ENCODE measurements at places on chromosomes 7 and 10.

DNA sequence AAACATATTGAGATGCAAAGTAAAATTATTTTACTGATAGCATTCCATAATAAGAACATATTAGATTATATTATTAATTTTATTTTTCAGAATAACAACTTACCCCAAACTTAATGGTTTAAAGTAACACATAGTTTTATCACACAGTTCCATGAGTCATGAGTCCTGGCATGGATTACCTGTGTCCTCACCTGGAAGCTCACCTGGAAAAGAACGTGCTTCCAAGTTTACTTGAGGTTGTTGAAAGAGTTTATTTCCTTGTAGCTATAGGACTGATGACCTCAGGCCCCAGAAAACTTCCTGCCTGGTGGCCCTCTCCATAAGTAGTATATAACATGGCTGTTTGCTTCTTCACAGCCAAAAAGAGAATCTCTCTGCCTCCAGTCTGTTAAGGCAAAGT lies 254.6 kb downstream of the TFEC start:
- H3K4me1 ChIP-seq, result no peaks in the 10 kb centered on the region
- no peak for DNase-seq
- no peaks in the 10 kb centered on the region for H3K27me3 ChIP-seq
- H3K36me3 ChIP-seq, result no peaks in the 10 kb centered on the region

- no peak for DNase-seq
- no peaks in the 10 kb centered on the region for H3K27me3 ChIP-seq
- peaks cover 3% of the 10 kb centered on the region for H3K36me3 ChIP-seq
- H3K4me3 ChIP-seq, result no peak overlapping the region
- H3K4me1 ChIP-seq, result no peaks in the 10 kb centered on the region
- H3K27ac ChIP-seq, result no peak overlapping the region
These were observed 38.7 kb downstream of the MYOF start for GRCh38 chr10:93443481-93443880.

DNA sequence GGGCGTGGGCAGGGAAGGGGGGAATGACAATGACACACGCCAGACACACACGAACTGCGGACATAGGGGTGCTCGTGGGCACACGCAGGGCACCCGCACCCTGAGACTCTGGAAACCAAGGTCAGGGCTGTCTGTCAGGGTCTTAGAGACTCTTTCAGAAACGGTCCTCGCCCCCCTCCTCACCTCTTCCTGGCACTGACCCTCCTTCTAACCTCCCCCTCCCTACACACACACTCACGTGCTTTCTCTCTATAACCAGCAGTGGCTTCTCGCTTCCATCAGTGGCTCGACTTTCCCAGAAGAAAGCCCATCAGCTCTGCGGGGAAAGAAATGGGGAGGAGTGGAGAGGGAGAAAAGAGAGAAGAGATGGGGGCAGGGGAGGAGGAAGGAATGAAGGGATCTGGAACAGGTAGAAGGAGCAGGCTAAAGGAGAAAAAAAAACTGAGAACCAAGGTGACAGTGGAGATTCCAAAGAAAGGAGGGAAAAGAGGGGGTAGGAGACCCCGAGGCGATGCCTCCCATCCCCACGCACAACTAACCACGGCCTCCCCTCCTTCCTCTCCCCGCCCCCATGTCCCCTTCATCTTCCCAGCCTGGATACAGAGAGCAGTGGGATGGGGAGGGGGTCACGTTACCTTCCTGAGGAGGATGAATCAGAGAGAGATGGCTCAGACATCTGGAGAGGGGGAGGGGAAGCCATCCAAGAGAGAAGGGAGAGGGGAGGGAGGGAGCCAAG lies 1.7 kb upstream of the VGF start:
- no peak for DNase-seq
- no peak overlapping the region for H3K4me3 ChIP-seq
- peaks cover 59% of the 10 kb centered on the region for H3K4me1 ChIP-seq
- peaks cover 88% of the 10 kb centered on the region for H3K27me3 ChIP-seq
- H3K27ac ChIP-seq, result no peak overlapping the region
- peaks cover 2% of the 10 kb centered on the region for H3K36me3 ChIP-seq

- no peak for DNase-seq
- peaks cover 11% of the 10 kb centered on the region for H3K36me3 ChIP-seq
- H3K4me3 ChIP-seq, result no peak overlapping the region
- H3K27ac ChIP-seq, result no peak overlapping the region
These were observed 147.9 kb downstream of the PLXNA4 start for GRCh38 chr7:132428247-132428919.

GRCh38 chr7:67267914-67268313 lies 271.3 kb downstream of the TYW1 start:
- H3K27me3 ChIP-seq, result no peaks in the 10 kb centered on the region
- DNase-seq, result no peak
- H3K4me1 ChIP-seq, result no peaks in the 10 kb centered on the region
- H3K27ac ChIP-seq, result no peak overlapping the region
- peaks cover 10% of the 10 kb centered on the region for H3K36me3 ChIP-seq

DNA sequence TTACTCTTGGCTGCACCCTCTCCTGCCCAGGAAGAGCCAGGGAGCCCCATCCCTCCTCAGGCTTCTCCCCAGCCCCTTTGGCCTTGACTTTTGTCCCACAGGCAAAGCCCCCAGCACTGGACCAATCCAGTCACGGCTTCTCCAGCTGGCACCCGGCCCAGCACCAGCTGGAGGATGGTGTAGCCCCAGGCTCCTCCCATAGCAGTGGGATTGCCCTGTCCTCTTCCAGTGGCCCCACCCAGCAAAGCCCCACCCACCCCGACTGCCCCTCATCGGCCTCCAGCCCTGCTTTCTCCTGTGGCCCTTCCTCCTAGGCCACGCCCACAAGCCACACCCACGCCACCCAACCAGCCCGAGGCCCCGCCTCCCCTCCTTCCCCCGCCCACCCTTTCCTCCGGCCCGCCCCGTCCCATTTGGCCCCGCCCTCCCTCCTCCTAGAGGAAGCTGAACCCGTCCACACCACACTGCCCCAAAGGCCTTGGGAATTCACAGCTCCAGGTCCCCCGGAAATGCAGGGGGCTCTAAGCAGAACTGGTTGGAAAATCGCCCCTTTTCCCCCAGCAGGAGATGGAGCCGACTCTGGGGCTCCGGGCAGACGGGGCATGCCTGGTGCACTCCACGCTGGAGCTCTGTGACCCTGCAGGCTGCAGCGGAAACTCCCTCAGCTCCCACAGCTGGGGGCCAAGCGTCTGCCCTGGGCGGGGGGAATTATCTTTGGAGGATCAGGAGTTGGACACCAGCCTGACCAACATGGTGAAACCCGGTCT lies 25.2 kb downstream of the GET4 start:
- no peak overlapping the region for H3K27ac ChIP-seq
- DNase-seq, result peak; percentile 59
- H3K4me1 ChIP-seq, result no peaks in the 10 kb centered on the region
- H3K36me3 ChIP-seq, result peaks cover 8% of the 10 kb centered on the region
- H3K4me3 ChIP-seq, result no peak overlapping the region

- H3K27ac ChIP-seq, result no peak overlapping the region
- no peaks in the 10 kb centered on the region for H3K27me3 ChIP-seq
- DNase-seq, result no peak
- H3K36me3 ChIP-seq, result peaks cover 4% of the 10 kb centered on the region
- no peak overlapping the region for H3K4me3 ChIP-seq
These were observed 23.5 kb downstream of the SGMS1 start for GRCh38 chr10:50600286-50600685.

GRCh38 chr7:6398943-6399342 lies 48.8 kb downstream of the DAGLB start:
- H3K36me3 ChIP-seq, result peaks cover 31% of the 10 kb centered on the region
- H3K4me3 ChIP-seq, result no peak overlapping the region
- no peaks in the 10 kb centered on the region for H3K27me3 ChIP-seq
- no peak for DNase-seq
- no peak overlapping the region for H3K27ac ChIP-seq

DNA sequence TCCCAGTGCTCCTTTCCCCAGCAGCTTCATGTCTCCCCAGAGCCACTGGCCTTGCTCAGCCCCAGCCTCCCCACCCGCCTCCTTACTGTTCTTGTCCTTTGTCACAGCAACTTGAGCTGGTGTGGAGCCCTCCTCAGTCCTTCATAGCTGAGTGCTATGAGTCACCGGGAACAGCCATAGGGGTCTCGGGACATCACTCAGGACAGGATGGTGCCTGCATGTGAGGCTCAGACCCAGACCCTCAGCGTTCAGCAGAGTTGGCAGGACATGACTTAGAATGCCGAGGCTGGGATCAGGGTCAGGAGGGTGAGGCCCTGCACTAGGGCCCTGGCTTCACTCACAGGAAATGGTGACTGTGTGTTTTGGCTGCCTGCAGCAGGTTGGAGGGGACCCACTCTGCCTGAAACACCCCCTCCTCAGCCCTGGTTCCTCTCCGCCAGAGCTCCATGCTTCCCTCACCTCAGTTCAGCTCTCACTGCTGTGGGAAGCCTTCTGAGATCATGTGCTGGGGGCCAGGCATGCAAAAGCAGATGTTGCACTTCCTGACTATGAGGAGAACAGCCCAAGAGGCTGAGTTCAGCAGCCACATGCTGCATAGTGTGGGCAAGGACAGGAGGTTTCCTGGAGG lies 40.7 kb upstream of the GJD4 start:
- peaks cover 13% of the 10 kb centered on the region for H3K36me3 ChIP-seq
- DNase-seq, result no peak
- H3K4me3 ChIP-seq, result no peak overlapping the region
- no peak overlapping the region for H3K27ac ChIP-seq
- H3K27me3 ChIP-seq, result no peaks in the 10 kb centered on the region

DNA sequence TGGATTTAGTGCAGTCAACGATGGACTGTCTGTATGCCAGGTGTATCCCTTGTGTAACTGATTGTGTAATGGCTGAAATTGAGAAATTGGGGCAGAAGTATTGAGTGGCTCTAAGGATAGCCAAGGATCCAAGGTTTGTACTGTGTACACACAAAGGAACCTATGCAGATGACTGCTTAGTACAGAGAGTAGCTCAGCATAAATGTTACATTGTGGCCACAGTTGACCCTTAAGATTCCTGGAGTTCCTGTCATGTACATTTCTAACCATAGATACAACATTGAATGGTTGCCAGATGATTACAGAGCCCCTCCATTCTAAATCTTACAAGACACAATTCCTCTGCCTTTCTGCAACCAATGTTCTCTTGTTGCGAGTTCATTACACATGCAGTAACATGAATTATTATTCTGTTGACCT lies 25.3 kb downstream of the CCDC126 start:
- DNase-seq, result no peak
- H3K4me1 ChIP-seq, result peaks cover 3% of the 10 kb centered on the region
- no peak overlapping the region for H3K27ac ChIP-seq
- no peaks in the 10 kb centered on the region for H3K27me3 ChIP-seq
- no peak overlapping the region for H3K4me3 ChIP-seq

- peaks cover 32% of the 10 kb centered on the region for H3K36me3 ChIP-seq
- H3K27ac ChIP-seq, result no peak overlapping the region
- no peak for DNase-seq
- H3K4me3 ChIP-seq, result no peak overlapping the region
These were observed 13.1 kb downstream of the VOPP1 start for GRCh38 chr7:55558962-55559920.

DNA sequence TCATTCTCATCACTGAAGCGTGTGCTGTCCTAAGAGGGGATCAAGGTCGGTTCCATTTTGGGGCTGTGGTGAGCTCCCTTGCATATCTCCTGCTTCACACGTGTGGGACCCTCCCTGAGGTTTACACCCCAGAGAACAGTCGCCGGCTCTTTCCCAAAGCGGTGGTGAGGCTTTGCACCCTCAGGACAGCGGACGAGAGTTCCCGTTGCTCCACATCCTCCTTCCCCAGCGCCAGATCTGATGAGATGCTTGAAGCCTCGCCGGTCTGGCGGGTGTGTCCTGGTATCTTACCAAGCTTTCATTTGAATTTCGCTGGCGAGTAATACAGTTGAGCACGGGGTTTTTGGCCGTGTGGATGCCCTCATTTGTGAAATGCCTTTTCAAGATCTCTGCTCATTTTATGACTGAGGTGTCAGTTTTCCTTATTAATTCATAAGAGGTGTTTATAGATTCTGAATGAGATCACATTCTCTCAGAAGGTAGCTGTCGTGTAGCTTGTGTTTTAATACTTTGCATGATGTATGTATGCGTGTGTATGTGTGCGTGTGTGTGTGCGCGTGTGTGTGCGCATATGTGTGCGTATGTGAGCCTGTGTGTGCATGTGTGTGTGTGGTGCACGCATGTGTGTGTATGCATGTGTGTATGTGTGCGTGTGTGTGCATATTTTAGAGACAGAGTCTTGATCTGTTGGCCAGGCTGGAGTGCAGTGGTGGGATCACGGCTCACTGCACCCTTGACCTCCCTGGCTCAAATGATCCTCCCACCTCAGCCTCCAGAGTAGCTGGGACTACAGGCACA lies 30.7 kb downstream of the ELFN1 start:
- H3K27ac ChIP-seq, result no peak overlapping the region
- DNase-seq, result no peak
- no peaks in the 10 kb centered on the region for H3K4me1 ChIP-seq
- no peak overlapping the region for H3K4me3 ChIP-seq
- peaks cover 3% of the 10 kb centered on the region for H3K27me3 ChIP-seq
